ENCODE measurements at places on chromosomes 1 and 21. TPM values are rescaled to one million over a fixed set of nuclear protein-coding genes. Genes with fewer than 3 reads are reported as not detected.

DNA sequence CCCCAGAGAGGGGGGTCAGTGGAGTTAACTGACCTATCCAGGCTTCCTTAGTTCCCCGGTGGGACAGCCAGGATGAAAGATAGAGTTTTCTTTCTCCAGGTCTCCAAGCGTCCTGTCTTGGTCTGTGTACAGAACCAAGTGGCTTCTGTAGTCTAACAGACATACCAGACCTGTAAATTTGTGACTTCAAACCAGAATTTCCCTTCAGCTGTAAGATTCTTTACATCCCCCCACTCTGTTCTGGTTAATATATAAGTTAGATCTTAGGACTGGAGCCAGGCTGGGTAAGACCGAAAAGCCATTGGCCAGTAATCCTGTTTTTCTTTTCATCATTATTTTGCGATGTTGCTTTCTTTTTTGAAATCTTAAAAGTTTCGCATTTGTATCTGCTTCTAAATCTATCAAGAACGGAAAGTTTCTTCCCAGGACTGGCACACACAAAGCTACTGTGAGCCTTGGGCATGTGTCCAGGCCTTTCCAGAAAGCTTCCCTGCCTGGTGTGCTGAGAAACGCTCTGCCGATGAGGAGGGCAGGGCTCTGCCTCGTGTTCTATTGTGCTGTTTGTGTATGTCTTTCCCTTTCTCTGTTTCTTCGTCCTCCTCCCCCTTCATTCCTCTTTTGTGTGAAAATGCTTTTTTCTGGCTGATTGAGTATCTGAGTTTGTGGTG is 72.3 kb downstream of the RGL1 start:
- H3K4me3 ChIP-seq = peak overlapping the region; percentile 31
- H3K36me3 ChIP-seq = peaks cover 11% of the 10 kb centered on the region

DNA sequence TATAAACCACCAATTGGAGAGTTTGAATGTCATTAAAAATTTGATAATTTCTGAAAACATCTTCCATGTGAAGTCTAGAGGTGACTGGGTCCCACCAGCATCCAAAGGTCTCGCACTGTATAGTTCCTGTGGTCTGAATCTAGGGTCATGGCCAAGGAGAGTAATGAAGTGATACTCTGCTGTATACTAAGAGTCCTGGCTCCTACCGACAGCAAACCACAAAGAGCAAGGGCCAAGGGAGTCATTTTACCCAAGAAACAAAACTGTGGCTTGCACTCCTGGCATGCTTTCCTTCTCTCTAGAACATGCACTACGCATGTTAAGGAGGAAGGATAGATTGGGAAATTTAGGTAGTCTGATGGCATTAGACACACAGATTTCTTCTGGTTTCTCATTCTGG is 115.6 kb downstream of the BRINP2 start:
- DNase-seq = no peak
- no peaks in the 10 kb centered on the region for H3K4me1 ChIP-seq
- no peak overlapping the region for H3K4me3 ChIP-seq
- no peak overlapping the region for H3K27ac ChIP-seq
- H3K27me3 ChIP-seq = peaks cover 48% of the 10 kb centered on the region

- no peak overlapping the region for H3K27ac ChIP-seq
- H3K36me3 ChIP-seq = peaks cover 33% of the 10 kb centered on the region
- no peak for DNase-seq
- peaks cover 48% of the 10 kb centered on the region for H3K4me1 ChIP-seq
- H3K4me3 ChIP-seq = no peak overlapping the region
These were observed 48.6 kb downstream of the TRAF5 start for GRCh38 chr1:211375146-211375818.

DNA sequence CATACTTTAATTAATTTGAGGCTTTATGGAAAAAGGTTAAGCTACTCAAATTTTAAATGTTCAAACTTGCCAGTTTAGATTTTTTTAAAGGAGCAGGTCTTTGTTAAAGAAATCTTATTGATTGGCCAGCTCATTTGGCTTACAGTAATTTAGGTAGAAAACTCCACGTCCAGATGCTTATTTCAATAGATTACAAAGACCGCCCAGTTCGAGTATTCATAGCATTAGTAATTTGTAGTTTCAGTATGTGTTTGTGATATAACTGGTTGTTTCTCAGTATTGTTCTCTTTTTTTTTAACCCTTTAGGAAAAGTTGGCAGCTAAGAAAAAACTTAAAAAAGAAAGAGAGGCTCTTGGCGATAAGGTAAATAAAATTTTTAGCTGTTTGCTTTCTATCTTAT is 1.6 kb downstream of the RPF1 start:
- no peak overlapping the region for H3K4me3 ChIP-seq
- peaks cover 18% of the 10 kb centered on the region for H3K36me3 ChIP-seq
- peaks cover 14% of the 10 kb centered on the region for H3K27me3 ChIP-seq
- no peak for DNase-seq
- peaks cover 27% of the 10 kb centered on the region for H3K4me1 ChIP-seq

DNA sequence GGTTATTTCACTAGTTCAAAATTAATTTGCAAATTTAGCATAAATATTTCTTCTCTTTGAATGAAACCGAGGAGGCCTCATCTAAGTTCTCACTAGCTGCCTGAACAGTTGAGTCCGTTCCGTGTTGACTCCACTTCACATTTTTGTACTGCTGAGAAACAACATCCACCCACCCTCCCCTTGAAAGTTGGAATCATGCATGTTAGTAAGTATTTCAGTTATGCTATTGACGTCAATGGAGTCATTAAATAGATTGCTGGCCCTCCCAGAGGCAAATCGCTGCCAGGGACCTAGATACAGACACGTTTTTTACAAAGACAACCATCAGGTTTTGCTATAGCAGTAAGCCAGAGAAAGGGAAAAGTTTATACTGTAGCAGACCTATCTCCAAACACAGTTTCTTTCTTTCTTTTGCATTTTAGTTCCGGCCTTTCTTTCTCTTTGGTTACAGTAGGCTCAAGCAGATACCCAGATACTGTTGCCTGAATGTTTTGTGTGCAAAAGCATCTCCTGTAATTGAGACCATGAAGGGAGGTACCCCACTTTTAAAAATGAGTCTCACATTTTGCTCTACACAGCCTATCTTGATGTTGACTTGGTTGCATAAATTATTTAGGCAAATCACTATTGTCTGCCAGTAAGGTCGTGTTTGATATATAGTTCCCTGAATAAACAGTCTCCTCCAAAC is 262.6 kb upstream of the SGIP1 start:
- H3K4me3 ChIP-seq = peak overlapping the region; percentile 57
- H3K27ac ChIP-seq = peak overlapping the region; percentile 86
- H3K36me3 ChIP-seq = no peaks in the 10 kb centered on the region
- H3K27me3 ChIP-seq = no peaks in the 10 kb centered on the region

GRCh38 chr1:93021539-93022134 is 57.4 kb upstream of the MTF2 start:
- H3K4me3 ChIP-seq = no peak overlapping the region
- H3K4me1 ChIP-seq = peaks cover 2% of the 10 kb centered on the region
- H3K36me3 ChIP-seq = no peaks in the 10 kb centered on the region
- no peak overlapping the region for H3K27ac ChIP-seq
- peaks cover 22% of the 10 kb centered on the region for H3K27me3 ChIP-seq

GRCh38 chr1:155199792-155200191 is 7.9 kb downstream of the THBS3 start:
- no peak overlapping the region for H3K4me3 ChIP-seq
- H3K36me3 ChIP-seq = peaks cover 21% of the 10 kb centered on the region
- no peaks in the 10 kb centered on the region for H3K27me3 ChIP-seq
- peaks cover 14% of the 10 kb centered on the region for H3K4me1 ChIP-seq

DNA sequence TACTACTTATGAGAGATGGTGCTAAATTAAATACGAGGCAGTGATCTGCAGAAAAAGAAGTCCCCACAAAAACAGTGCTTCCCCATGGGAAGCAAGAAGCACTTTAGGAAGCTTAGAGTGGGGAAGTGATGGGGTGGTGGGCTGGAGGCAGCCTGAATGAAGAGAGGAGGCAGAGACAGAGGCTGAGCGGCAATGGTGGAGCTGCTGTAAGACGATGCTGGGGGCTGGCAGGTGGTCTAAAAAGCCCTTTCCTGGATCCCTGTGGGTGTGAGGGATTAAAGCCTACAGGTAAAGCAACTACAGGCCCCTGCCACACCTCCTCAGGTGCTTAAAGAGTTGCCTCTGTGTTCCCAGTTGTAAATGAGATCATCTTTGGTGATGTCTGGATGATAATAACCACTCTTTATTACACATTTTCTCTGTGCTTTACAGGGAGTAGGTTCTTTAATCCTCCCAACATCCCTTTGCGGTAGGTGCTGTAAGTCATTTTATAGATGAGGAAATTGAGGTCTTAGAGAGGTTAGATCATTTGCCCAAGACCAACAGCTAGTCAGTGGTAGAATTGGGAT is 39.2 kb downstream of the CNN3 start:
- no peak overlapping the region for H3K4me3 ChIP-seq
- H3K36me3 ChIP-seq = peaks cover 9% of the 10 kb centered on the region
- peaks cover 27% of the 10 kb centered on the region for H3K4me1 ChIP-seq
- no peak for DNase-seq

TGFB2 gene
- total RNA-seq = 237 TPM

DNA sequence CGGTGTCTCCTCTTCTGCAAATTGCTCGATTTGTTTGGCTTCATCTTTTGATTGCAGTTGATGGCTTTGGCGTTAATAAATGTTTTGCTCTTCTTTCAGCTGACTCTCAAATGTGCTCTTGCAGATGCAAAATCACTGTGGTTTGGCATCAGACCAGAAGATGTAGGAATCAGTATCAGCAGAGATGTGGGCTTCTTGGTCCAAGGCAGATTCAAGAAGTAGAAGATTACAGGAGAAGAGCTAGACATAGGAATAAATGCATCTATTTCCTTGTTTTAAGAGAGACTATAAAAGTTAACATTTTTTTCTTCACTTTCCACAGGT is 59.8 kb upstream of the BACH1 start:
- no peak overlapping the region for H3K4me3 ChIP-seq
- peaks cover 2% of the 10 kb centered on the region for H3K36me3 ChIP-seq
- peaks cover 33% of the 10 kb centered on the region for H3K4me1 ChIP-seq

EFNA4 gene
- total RNA-seq = 10.6 TPM

PRKAA2 gene
- 3.4 TPM for total RNA-seq

- H3K4me3 ChIP-seq = no peak overlapping the region
- no peak for DNase-seq
- H3K27me3 ChIP-seq = no peaks in the 10 kb centered on the region
- no peak overlapping the region for H3K27ac ChIP-seq
- no peaks in the 10 kb centered on the region for H3K36me3 ChIP-seq
- peaks cover 17% of the 10 kb centered on the region for H3K4me1 ChIP-seq
These were observed 89.5 kb downstream of the ADGRL4 start for GRCh38 chr1:78916986-78917385.

DNA sequence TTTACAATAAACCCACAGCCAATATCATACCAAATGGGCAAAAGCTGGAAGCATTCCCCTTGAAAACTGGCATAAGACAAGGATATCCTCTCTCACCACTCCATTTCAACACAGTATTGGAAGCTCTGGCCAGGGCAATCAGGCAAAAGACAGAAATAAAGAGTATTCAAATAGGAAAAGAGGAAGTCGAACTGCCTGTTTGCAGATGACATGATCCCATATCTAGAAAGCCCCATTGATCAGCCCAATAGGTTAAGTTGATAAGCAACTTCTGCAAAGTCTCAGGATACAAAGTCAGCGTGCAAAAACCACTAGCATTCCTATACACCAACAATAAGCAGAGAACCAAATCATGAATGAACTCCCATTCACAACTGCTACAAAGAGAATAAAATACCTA is 235.5 kb downstream of the DPYD start:
- DNase-seq = no peak
- no peaks in the 10 kb centered on the region for H3K27me3 ChIP-seq
- H3K27ac ChIP-seq = no peak overlapping the region
- H3K36me3 ChIP-seq = peaks cover 11% of the 10 kb centered on the region
- H3K4me1 ChIP-seq = no peaks in the 10 kb centered on the region
- H3K4me3 ChIP-seq = no peak overlapping the region

DNA sequence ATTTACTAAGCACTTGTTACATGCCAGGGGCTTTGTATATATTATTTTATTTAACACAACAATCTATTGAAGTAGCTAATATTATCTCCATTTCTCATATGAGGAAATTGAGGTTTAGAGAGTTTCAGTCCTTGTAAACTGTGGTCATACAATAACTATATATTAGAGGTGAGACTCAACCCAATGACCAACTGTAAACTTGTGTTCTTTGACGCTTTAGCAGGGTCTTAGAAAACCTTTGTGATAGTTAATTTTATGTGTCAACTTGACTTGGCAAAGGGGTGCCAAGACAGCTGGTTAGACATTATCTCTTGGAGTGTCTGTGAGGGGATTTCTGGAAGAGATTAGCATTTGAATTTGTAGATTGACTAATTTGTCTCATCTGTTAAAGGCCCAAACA is 252.4 kb upstream of the B3GALT2 start:
- no peak overlapping the region for H3K27ac ChIP-seq
- H3K4me1 ChIP-seq = peaks cover 8% of the 10 kb centered on the region
- no peaks in the 10 kb centered on the region for H3K36me3 ChIP-seq
- H3K27me3 ChIP-seq = no peaks in the 10 kb centered on the region

GRCh38 chr1:67135354-67135753 is 584 bp upstream of the C1orf141 start:
- no peaks in the 10 kb centered on the region for H3K27me3 ChIP-seq
- peaks cover 8% of the 10 kb centered on the region for H3K4me1 ChIP-seq
- H3K27ac ChIP-seq = peak overlapping the region; percentile 28
- no peak for DNase-seq

KCNH1 gene
- total RNA-seq = 6.0 TPM

Measured in chondrocyte (in vitro differentiated cells).